SJSA1 (cell line): ENCODE measurements at places on chromosomes 7 and 10.

DNA sequence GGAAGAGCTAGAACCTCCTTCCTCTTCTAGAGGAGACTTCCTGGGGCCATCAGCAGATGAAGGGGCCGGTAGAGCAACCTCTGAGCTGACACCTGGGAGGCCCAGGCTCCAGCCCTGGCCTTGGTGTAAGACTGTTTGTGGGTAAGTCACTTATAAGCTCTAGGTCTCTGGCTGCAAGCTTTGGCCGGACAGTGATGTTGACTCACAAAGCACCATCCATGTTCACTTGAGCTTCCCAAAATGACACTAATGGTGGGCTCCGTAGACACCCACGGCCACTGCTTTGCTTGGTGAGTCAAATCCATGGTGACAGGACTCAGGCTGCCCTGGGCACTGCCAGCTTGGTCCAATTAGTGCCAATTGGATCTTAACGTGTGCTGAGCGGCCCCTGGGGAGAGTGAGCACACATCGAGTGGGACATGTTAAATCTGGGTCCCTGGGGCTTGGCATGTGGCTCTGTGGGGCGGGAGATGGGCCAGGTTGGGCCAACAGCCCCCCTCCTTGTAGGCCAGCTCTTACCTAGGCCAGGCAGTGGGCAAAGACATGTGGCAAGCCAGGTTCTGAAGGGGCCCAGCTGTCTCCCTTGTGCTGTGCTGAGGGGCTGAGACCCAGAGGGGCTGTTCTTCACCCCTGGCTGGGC lies 16.7 kb downstream of the NEURL1 start:
- DNase-seq, result no peak

- no peak for DNase-seq
Observed at GRCh38 chr10:120262857-120263547, 194.0 kb upstream of the PLPP4 start.

DNA sequence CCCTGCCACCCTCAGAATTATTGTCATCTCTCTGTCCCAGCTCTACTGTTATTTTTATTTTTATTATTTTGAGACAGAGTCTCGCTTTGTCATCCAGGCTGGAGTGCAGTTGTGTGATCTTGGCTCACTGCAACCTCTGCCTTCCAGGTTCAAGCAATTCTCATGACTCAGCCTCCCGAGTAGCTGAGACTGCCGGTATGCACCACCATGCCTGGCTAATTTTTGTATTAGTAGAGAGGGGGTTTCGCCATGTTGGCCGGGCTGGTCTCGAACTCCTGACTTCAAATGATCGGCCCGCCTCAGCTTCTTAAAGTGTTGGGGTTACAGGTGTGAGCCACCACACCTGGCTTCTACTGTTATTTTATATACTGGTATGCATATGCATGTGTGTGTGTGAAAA lies 11.0 kb downstream of the CALHM2 start:
- no peak for DNase-seq

- DNase-seq, result no peak
Observed at GRCh38 chr7:92847305-92847704, 10.9 kb upstream of the CDK6 start.

- DNase-seq, result no peak
Observed at GRCh38 chr10:116620423-116621400, at the start of gene PNLIPRP2. Gene PNLIPRP2, plus strand, starts transcription at chr10:116620953.
